Right ventricle myocardium inferior (tissue), 1 donor: ENCODE measurements at places on chromosomes 4 and X. TPM values are rescaled to one million over a fixed set of nuclear protein-coding genes. Genes with fewer than 3 reads are reported as not detected.

- DNase-seq: no peak
Observed at GRCh38 chrX:10512258-10512657, 108.1 kb downstream of the MID1 start.

Gene PHEX
- total RNA-seq: 0.08 TPM

DNA sequence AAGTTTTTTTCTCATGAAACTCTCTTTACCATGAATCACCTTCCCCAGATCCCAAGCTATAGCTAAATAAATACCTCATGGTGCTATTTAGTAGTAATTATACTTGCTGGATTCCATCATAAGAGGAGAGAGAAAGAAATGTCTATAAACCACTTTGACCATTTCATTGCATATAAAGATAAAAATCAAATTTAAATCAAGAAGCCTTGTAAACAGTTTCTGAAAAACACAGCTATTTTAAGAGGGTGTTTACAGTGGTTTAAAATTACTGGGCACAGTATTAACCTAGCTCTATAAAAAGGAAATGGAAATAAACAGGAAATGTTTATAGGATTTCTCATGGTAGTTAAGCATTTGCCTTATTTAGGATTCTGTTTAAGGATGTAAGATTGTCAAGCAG lies 637.9 kb downstream of the ADGRL3 start:
- DNase-seq: no peak

DNA sequence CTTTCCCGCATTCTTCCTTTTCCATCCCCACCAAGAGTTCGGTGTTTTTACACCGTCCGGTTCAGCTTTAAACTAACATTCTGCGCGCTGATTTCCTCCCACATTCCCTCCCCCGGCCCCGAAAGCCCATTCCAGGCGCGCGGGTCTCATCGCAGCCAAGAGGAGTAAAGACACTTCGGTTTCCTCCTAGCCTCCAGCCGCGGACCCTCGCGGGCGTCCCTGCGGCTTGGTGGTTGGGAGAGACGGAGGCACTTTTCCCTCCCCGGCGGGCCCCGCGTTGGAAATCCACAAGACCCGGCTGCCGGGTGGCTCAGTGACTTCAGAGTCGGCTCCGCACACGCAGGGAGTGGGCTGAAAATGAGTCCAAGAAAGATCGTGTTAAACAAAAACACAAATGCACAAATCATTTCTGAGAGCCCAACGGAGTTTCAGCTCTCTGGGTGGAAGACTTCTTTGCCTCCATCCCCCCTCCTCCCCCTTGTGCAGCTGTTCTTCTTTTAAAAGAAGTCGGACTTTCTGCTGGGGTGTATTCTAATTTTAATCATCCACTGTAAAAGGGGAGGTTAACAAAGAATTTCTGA lies 2.0 kb upstream of the ARX start:
- DNase-seq: no peak
